ENCODE measurements at places on chromosomes 6 and 20.

DNA sequence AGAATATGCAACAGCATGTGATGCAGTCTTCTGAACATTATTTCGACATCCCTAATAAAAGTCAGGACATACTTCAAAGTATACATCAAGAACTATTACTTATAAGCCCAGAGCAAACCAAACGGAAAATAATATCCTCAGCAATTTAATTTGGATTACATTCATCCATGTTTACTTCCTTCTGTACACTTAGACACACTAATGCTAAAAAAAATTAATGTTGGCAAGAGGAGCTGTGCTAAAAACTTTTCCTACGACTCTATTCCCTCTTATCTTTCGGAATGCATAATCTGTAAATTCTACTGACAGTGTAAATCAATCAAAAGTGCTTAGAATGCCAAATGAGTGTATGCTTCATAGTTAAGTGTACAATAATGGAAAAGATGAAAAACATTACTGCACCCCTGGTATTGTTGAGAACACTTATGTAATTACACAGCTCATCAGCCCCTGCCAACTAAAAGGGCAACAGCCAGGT is 301.2 kb upstream of the HSF2 start:
- no peak for ATAC-seq

GRCh38 chr6:25882051-25882496 is 8.0 kb upstream of the SLC17A3 start:
- no peak for ATAC-seq

- ATAC-seq: no peak
Measured at GRCh38 chr20:13101706-13102105, 92.9 kb downstream of the SPTLC3 start.

- ATAC-seq: peak; percentile 95
Measured at GRCh38 chr6:158559895-158560835, at the start of gene TMEM181. Gene TMEM181, plus strand, starts transcription at chr6:158560091. Its CDS starts 134 bp downstream, at chr6:158560225.

DNA sequence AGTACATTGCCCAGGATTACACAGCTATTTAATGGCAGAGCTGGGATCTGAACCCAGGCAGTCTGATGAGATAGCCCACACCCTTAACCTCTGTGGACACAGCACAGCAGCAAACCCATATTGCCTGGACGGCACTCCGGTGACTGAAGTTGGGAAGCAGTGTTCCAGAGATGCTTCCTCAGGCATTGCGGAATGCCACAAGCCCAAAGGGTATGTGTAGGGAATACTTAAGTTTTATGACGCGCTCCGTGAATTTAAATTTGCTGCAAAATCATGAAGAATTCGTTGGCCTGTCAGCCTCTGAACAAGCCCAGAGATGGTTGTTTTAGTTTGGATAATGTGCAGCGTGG is 46.4 kb downstream of the PSMG4 start:
- no peak for ATAC-seq

DNA sequence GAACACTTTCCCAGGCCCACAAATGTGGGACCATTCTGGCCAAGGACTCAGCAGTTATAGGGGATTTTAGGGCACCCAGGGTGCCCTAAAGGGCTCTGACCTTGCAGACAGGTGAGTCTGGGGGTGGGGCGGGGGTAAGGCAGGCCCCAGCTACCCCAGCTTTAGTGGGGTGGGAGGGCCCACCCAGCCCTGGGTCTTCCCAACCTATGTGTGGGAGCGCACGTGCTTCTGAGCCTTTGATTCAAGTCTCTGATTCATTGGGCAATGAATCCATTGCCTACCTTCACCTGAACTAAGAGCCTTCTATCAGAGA is 958 bp downstream of the SERPINB1 start:
- ATAC-seq: no peak

- ATAC-seq: no peak
Measured at GRCh38 chr6:166721576-166721975, 94.5 kb upstream of the RPS6KA2 start.

GRCh38 chr6:20400456-20401204 is 1.0 kb upstream of the E2F3 start:
- no peak for ATAC-seq

DNA sequence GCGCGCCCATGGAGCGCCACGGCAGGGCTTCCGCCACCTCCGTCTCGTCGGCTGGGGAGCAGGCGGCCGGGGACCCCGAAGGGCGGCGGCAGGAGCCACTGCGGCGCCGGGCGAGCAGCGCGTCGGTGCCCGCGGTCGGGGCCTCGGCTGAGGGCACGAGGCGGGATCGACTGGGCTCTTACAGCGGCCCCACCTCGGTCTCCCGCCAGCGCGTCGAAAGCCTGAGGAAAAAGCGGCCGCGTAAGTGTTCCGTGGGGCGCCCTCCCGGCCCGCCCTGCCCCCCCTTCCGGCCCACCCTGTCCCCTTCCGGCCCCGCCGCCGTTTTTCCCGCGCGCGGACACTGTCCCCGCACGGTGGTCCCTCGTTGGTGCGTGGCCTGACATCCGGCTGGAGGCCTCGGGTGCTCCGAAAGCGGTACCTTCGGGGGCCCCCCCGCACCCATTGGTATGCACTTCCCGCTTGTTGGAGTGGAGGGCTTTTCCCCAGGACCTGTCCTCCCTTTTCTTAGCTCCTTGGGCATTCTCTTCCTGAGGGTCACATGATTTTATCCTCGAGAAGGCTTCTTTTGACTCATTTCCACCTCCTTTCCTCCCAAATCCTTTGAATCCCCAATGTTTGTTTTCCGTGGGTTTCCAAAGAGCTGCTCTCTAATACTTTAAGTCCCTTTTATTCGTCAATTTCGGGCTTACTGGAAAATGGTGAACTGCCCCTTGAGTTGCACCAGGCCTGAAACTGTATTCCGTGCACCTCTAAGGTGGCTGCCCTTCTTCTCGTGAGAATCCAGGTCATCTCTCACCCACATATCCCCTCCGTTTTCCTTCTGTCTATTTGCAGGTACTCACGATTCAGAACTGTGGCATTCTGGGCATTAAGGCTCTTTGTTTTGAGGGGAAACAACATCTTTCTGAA is 556 bp downstream of the PANK2 start:
- peak; percentile 10 for ATAC-seq

GRCh38 chr6:41602864-41603608 is 35.2 kb upstream of the MDFI start:
- peak; percentile 71 for ATAC-seq

DNA sequence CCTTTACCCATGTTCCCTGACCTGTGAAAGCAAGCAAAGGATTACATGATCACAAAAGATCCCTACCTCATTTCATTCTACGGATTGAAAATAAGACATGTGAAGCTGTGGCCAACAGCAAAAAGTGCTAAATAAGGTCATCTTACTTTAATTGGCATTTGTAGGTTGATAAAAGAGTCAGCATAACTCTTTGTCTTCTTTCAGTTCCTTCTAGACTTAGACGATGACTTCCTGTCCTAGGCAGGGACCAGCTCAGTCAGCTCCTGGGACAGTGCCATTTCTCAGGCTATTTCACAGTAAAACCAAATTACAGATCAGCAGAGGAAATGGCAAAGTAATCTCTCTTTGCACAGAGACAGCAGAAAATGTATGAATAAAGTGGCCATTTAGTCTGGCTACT is 480.7 kb downstream of the RFPL4B start:
- no peak for ATAC-seq

DNA sequence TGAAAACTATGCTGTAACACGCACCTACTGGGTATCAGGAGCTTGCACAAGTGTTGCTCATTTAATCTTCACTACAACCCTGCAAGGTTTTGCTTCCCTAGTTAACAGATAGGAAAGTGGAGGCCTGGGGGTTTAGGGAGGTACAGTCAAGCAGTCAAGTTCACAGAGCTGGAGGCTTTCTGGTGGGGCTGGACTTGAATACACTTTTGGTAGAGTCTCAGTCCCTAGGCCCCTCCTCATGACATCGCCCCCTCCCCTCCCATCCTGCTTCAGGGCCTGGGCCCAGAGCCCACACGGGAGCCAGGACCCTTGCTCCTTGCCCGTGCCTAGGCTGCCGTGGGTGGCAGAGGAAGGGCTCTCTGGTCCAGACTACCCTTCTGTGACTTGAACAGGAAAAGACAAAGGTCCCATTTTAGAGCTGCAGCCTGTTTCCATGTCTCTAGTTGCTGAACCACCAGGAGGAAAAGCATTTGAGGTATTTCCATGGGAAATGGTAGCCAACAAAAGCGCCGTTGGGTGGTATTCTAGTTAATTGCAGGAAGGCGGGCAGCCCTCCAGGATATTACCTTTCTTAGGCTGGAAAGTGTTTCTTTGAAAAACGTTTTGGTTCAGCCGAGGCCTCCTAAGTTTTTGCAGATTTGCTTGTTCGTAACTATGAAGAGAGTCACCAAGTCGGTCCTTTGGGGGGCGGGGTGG is 84.9 kb downstream of the CDC5L start:
- ATAC-seq: no peak

GRCh38 chr20:18481596-18481995 is 14.4 kb downstream of the POLR3F start:
- no peak for ATAC-seq

DNA sequence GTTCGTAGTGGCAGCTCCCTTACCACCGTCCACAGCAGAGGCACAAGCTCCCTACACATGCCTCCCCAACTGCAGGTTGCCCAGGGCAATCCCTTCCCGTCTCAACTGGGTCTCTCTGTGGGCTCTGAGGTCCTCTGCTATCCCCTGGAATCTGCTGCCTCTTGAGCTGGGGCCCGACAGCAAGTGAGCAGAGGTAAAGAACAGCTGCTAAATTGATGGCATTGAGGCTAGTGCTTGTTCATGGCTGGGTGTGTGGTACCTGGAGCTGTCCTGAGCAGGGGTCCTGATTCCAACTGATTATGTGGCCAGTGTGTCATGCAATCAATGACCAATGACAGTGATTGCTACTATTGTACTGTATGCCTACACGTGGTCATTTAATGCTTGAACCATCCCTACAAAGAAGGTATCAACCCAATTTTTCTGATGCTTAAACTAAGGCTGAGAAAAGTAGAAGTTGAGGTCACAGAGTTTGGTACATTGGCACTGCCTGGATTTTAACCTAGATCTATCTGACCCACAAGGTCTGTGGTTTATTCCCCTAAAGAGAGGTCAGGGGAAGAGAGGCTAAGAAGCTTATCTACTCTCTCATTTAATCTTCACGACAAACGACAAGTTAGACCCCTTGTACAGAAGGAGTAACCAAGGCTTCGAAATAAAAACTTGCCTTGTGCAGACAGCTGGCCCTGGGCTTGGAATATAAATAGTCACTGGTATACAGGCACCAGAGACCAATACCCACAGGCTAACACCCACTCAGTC is 41.1 kb downstream of the HNF4A start:
- ATAC-seq: no peak

DNA sequence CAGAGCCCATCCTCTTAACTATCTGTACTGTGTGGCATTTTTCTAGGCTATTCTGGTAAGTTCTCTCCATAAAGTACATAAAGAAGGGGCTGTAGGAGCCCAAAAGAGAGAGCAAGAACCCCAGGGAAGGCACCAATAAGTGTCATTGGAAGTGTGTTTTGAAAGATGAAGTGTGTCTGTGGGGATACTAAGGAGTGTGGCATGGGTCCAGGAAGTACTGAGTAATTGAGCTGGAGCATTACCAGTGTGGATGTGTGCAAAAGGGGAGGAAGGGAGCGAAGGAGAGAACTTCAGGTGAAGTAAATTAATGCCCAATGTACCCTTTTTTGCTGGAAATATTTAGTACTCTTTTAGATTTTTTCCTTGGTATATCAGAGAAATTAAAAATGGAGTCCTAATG is 63.9 kb downstream of the KCNS1 start:
- no peak for ATAC-seq

- ATAC-seq: peak; percentile 73
Measured at GRCh38 chr20:63686492-63687321, 9.7 kb upstream of the TNFRSF6B start.

GRCh38 chr6:75946146-75946831 is 126.2 kb downstream of the IMPG1 start:
- no peak for ATAC-seq

GRCh38 chr6:20746024-20746423 is 211.8 kb downstream of the CDKAL1 start:
- ATAC-seq: no peak

DNA sequence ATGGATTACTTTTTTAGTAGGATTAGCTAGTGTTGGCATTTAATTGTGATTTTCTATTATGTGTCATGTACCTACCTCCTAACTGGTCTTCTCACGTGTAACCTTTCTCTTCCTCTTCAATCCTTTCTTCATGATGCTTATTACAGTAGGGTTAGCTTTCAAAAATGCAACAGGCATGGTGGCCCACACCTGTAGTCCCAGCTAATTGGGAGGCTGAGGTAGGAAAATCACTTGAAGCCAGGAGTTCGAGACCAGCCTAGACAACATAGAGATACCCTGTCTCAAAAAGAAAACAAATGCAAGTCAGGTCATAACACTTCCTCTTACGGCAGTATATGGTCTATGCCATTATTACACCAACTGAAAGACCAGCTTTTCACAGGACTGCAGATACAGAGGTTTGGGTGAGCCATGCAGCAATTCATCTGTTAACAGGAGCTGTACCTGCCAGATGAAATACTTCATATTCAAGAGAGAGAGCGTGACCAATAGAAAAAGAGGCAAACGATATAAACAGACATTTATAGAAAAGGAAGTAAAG is 195.0 kb downstream of the TMEM242 start:
- no peak for ATAC-seq

- no peak for ATAC-seq
Measured at GRCh38 chr20:61437280-61438206, 185.5 kb downstream of the CDH4 start.

DNA sequence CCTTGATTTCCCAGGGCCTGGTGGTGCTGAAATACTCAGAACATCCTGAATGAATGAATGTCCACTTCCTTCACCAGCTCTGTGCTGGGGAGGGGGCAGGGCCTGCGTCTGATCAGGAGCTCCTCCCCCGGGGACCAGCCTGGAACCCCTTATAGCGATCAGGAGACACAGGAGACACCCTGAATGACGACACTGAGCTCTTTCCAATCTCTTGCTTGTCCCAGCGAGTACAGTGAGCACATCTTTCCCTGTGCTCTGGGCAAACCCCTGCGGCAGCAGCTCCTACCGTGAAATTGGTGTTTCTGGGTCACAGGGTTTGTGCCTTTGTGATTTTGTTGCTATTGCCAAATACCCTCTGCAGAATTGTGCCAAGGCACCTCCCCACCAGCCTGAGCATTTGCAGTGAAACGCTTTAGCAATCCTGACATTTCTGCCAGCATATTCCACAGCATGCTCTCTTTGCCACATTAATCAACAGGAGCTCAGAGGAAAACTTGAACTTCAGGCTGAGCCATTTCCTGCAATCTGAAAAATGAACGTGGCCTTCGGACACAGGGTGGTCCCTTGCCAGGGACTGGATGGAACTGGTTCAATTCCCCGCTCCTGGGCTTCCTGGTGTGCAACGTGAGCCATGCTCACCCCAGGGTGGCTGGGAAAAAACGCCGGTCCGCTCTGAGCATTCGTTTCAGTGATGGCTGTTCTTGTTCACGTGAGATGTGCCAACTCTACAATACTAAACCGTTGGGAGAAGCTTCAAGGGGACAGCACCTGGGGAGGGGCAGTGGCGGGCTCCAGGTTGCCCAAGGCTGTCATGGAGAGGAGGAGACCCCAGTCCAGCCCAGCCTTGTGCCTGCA is 23.1 kb upstream of the MRGBP start:
- peak; percentile 68 for ATAC-seq

GRCh38 chr6:75932067-75932466 is 140.4 kb downstream of the IMPG1 start:
- ATAC-seq: no peak

DNA sequence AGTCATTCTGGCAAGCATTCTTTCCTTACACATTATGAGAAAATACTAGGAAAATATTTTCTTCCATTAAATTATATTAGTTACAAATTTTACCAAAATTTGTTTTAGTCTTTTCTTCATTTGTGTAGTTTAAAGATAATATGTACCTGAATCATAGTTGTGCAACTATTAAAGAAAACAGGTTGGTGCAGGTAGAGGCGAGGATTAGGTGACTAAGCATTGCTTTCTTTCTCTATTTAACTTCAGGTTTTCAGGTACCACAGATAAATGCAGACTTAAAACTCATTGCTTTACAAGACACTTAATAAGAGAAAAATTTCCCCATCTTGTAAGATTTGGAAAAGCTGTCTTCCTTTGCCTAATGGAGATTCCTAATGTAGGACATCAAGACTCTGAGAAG is 1175.5 kb upstream of the ADGRB3 start:
- ATAC-seq: no peak
